ENCODE measurements at places on chromosomes 13 and 19.

GRCh38 chr19:7729831-7730285 is 2.1 kb downstream of the CLEC4G start:
- H3K27me3 ChIP-seq, result peaks cover 48% of the 10 kb centered on the region
- DNase-seq, result no peak
- no peaks in the 10 kb centered on the region for H3K36me3 ChIP-seq

- peaks cover 2% of the 10 kb centered on the region for H3K27me3 ChIP-seq
- H3K27ac ChIP-seq, result no peak overlapping the region
- no peak overlapping the region for H3K4me3 ChIP-seq
- no peaks in the 10 kb centered on the region for H3K4me1 ChIP-seq
- peaks cover 2% of the 10 kb centered on the region for H3K36me3 ChIP-seq
These were observed 11.2 kb downstream of the DKKL1 start for GRCh38 chr19:49374665-49375434.

- no peak overlapping the region for H3K27ac ChIP-seq
- H3K4me3 ChIP-seq, result no peak overlapping the region
- peaks cover 6% of the 10 kb centered on the region for H3K36me3 ChIP-seq
- peaks cover 4% of the 10 kb centered on the region for H3K4me1 ChIP-seq
These were observed 6.3 kb downstream of the SERP2 start for GRCh38 chr13:44379885-44380284.

GRCh38 chr13:52009946-52010345 is 1.3 kb downstream of the ATP7B start:
- no peak for DNase-seq
- no peak overlapping the region for H3K27ac ChIP-seq
- H3K27me3 ChIP-seq, result no peaks in the 10 kb centered on the region
- H3K4me1 ChIP-seq, result peaks cover 26% of the 10 kb centered on the region
- H3K4me3 ChIP-seq, result no peak overlapping the region

DNA sequence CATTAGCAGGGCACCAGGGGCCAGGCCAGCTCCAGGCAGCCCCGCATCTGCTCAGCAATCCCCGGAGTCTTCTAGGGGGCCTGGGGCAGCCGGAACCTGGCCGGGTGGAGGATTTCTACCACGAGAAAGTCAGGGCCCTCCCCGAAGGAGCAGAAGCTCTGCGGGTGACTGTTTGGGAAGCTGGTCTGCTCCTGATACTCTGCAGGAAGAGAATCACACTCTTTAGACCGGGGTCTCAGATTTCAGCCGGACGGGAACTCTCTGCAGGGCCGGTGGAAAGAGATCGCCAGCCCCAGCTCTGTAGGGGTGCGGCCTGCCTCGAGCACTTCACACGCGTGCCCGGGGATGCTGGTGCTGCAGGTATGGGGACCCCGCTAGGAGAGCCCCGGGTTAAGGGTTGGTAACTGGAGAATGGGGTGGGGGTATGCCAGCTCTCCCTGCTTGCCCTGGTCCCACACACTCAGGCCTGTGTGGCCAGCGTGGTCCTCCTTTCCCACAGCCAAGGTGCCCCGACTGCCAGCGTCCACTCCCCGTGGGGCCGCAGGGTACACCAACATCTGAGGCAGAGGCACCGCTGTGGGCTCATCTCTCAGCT is 20.1 kb downstream of the RASA3 start:
- H3K27me3 ChIP-seq, result no peaks in the 10 kb centered on the region
- H3K4me1 ChIP-seq, result peaks cover 78% of the 10 kb centered on the region
- peaks cover 8% of the 10 kb centered on the region for H3K36me3 ChIP-seq
- H3K4me3 ChIP-seq, result peak overlapping the region; percentile 12
- peak; percentile 83 for DNase-seq
- peak overlapping the region; percentile 87 for H3K27ac ChIP-seq

DNA sequence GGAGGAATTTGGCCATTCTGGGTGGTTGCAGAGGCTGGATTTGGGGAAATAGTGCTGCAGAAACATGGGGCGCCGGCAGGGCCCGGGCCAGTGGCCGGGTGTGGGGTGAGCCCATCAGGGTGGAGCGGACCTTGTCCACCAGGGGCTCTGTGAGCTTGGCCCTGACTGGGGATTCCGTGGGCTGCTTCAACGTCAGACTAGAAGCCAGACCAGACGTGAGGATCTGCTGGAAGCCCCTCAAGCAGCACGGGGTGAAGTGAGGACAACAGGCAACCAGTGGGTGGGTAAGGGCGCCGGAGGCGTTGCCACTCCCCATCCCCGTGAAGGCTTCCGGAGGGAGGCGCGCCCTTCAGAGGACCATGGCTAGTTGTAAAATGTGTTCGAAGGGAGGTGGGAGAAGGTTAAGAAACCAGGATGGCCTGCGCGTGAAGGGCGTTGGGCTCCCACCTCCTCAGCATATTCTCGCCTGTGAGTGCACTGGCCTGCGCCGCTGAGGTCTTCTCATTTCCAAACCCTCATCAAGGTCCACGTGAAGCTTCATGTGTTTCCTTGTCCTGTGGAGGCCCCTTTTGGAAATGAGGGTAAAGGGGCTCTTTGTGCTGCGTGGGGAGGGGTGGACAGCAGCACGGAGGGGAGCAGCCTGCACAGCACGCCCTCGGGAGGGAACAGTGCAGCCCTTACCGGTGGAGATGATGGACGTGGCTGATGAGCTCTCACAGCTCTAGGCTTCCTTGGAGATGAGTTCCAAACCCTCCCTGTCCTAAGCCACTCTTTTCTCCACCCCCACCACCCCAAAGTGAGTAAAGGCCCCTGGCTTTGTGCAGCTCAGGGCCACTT is 8.3 kb downstream of the TEX29 start:
- H3K4me1 ChIP-seq, result no peaks in the 10 kb centered on the region
- no peak overlapping the region for H3K27ac ChIP-seq
- no peaks in the 10 kb centered on the region for H3K27me3 ChIP-seq
- no peak for DNase-seq
- H3K36me3 ChIP-seq, result peaks cover 15% of the 10 kb centered on the region

- H3K27me3 ChIP-seq, result peaks cover 32% of the 10 kb centered on the region
- no peak overlapping the region for H3K27ac ChIP-seq
- no peak overlapping the region for H3K4me3 ChIP-seq
These were observed 14.7 kb downstream of the CCDC169 start for GRCh38 chr13:36282821-36283432.

DNA sequence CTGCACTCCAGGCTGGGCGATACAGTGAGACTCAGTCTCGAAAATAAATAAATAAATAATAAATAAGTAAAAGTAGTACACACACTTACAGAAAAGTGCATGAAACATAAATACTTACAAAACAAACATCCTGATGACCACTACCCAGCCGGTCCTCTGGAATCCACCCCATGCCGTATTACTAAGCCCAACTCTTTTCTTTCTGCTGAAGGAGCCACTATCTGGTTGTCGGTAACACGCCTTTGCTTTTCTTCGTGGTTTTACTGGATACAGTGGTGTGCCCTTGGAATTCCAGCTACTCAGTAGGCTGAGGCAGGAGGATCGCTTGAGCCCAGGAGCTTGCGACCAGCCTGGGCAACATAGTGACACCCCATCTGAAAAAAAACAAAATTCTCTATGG is 39.4 kb downstream of the CELF5 start:
- no peak overlapping the region for H3K4me3 ChIP-seq
- no peak for DNase-seq
- H3K27me3 ChIP-seq, result peaks cover 27% of the 10 kb centered on the region
- H3K4me1 ChIP-seq, result no peaks in the 10 kb centered on the region
- H3K27ac ChIP-seq, result no peak overlapping the region
- H3K36me3 ChIP-seq, result no peaks in the 10 kb centered on the region

DNA sequence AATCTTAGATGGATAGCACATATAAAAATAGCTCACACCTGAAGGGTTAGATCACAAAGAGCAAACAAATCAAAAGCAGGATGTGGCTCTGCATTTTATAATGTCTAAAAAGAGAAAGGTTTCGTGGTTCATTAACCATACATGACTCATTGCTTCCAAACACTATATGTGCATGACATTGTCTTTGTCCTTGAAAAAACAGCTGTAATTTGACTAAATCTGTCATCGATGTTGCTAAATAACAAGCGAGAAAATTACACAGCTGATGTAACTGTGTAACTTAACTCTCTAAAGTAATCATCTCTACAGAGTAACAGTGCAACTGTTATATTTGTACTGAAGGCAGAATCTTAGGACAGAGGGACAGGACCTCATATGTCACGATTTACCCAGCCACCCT is 383.1 kb upstream of the GPC6 start:
- no peaks in the 10 kb centered on the region for H3K27me3 ChIP-seq
- H3K4me1 ChIP-seq, result peaks cover 38% of the 10 kb centered on the region
- no peak for DNase-seq
- peaks cover 2% of the 10 kb centered on the region for H3K36me3 ChIP-seq
- H3K27ac ChIP-seq, result peak overlapping the region; percentile 55

DNA sequence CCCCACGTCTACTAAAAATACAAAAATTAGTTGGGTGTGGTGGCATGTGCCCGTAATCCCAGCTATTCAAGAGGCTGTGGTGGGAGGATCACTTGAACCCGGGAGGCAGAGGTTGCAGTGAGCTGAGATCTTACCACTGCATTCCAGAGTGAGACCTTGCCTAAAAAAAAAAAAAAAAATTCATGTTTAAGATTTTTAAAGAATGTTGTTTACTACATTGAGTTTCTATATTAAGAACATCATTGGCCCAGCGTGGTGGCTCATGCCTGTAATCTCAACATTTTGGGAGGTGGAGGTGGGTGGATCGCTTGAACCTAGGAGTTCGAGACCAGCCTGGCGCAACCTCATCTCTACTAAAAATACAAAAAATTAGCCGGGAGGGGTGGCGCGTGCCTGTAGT is 31.9 kb upstream of the FLT1 start:
- H3K27ac ChIP-seq, result no peak overlapping the region
- peaks cover 3% of the 10 kb centered on the region for H3K4me1 ChIP-seq
- no peaks in the 10 kb centered on the region for H3K36me3 ChIP-seq
- peaks cover 15% of the 10 kb centered on the region for H3K27me3 ChIP-seq
- DNase-seq, result no peak

- no peaks in the 10 kb centered on the region for H3K4me1 ChIP-seq
- DNase-seq, result no peak
- H3K4me3 ChIP-seq, result no peak overlapping the region
- H3K27ac ChIP-seq, result no peak overlapping the region
- no peaks in the 10 kb centered on the region for H3K27me3 ChIP-seq
These were observed 234.8 kb downstream of the ENOX1 start for GRCh38 chr13:43551897-43552456.

- no peaks in the 10 kb centered on the region for H3K36me3 ChIP-seq
- no peaks in the 10 kb centered on the region for H3K27me3 ChIP-seq
- H3K4me3 ChIP-seq, result no peak overlapping the region
- H3K27ac ChIP-seq, result no peak overlapping the region
- H3K4me1 ChIP-seq, result peaks cover 5% of the 10 kb centered on the region
- DNase-seq, result no peak
These were observed 1576.5 kb downstream of the PCDH9 start for GRCh38 chr13:65653613-65654012.

DNA sequence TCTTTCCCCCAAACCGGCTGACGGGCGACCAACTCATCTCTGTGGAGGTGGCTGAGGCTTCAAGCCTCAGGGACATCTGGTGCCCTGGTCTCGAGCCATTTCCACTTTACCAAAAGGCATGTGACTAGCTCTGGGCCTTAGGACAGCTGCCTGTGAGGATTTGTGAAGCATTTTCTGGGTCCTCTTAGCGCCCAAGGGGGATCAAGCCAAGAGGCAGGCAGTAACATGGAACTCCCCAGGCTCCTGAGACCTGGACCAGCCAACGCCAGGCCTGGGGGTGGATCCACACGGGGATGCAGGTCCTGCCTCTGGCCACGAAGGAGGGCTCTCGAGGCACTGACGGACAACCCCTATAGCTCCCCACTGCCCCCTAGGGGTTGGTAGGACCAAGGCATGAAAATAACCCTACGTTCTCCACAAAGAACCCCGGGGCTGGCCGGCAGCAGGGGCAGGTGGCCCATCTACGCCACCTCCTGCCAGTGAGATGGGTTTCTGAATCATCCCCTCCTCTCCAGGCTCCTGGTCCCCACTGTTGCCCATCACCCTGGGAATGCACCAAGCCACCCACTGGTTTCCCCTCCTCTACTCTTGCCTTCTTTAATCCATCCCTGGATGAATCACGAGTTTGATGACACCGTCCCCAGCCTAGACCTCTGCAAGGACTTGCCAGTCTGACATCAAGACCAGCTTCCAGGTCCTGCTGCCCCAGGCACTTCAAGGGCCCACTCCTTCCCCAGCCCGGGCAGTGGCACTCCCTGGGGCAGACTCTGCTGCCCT is 7.0 kb upstream of the MYDGF start:
- no peak overlapping the region for H3K27ac ChIP-seq
- H3K36me3 ChIP-seq, result peaks cover 5% of the 10 kb centered on the region
- no peak overlapping the region for H3K4me3 ChIP-seq
- DNase-seq, result no peak
- no peaks in the 10 kb centered on the region for H3K27me3 ChIP-seq
- H3K4me1 ChIP-seq, result no peaks in the 10 kb centered on the region

DNA sequence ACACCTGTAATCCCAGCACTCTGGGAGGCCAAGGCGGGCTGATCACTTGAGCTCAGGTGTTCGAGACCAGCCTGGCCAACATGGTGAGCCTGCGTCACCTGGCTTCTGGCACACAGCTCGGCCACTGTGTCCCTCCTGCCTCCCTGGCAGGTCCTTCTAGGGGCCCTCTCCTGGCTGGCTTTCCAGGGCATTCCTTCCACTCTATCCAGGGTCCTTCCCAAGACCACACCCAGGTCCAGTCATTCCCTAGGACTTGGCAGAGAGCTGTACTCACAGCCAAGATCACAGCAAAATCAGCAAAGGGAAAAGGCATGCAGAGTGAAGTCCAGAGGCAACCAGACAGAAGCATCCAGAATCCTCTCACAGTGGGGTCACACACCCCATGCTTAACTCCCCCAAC is 9.7 kb upstream of the HSH2D start:
- no peaks in the 10 kb centered on the region for H3K27me3 ChIP-seq
- DNase-seq, result no peak
- no peaks in the 10 kb centered on the region for H3K4me1 ChIP-seq
- H3K27ac ChIP-seq, result no peak overlapping the region
- H3K36me3 ChIP-seq, result peaks cover 46% of the 10 kb centered on the region

DNA sequence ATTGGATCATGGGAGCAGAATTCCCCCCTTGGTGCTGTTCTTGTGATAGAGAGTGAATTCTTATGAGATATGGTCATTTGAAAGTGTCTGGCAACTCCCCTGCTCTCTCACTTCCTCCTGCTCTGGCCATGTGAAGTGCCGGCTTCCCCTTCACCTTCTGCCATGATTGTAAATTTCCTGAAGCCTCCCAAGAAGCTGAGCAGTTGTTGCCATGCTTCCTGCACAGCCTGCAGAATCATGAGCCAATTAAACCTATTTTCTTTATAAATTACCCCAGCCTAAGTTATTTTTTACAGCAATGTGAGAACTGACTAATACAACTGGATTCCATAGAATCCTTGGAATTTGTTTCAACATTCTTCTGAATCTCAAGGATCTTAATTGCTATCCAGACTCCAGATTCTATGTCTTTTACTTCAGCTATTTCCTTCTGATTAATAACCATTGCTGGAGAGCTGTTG is 328.1 kb downstream of the SLITRK5 start:
- H3K36me3 ChIP-seq, result peaks cover 2% of the 10 kb centered on the region
- peak overlapping the region; percentile 76 for H3K27ac ChIP-seq
- DNase-seq, result no peak
- H3K27me3 ChIP-seq, result no peaks in the 10 kb centered on the region
- H3K4me1 ChIP-seq, result peaks cover 17% of the 10 kb centered on the region
- no peak overlapping the region for H3K4me3 ChIP-seq

DNA sequence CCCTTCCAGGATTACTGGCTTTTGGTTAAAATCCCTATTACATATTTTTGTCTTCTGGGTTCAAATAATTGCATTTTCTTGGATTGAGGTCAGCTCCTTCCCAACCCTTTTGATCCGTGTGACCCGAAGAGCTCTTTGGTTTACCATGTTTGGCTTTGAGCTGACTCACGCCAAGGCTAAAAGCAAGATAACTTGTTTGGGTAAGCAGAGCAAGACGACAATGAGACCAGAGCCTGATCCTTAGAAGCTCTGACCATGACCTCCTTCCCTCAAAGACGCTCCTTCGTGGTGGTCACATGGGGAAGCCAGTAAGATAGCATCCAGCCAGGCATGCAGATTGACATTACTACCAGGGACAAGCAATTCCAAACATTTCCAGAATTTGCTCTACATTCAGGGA is 153.8 kb downstream of the DCT start:
- H3K36me3 ChIP-seq, result no peaks in the 10 kb centered on the region
- no peaks in the 10 kb centered on the region for H3K27me3 ChIP-seq
- peak overlapping the region; percentile 0 for H3K4me3 ChIP-seq
- peaks cover 68% of the 10 kb centered on the region for H3K4me1 ChIP-seq
